C1 segment of cervical spinal cord (tissue), 14 donors: ENCODE measurements at places on chromosomes 6 and 20.
A peak's percentile ranks its signal among the peaks of the same experiment; 100 is the strongest.

DNA sequence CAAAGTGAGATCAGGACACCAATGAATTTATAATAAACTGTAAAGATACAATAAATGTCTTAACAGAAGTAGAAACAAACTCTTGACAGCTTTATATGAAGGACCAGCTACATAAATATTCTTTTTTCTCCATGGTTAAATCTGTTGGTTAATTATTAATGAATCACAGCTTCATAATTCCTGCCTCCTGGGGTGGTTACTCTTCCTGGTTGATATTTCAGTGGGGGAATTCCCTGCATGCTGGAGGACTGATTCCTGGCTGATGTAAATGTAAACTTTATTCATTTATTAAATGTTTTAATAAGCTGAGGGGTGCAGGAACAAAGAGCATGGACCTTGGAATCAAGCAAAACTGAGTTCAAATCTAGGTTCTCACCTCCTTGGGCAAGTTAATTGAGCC is 16.2 kb upstream of the RCAN2 start:
- DNase-seq = no peak

DNA sequence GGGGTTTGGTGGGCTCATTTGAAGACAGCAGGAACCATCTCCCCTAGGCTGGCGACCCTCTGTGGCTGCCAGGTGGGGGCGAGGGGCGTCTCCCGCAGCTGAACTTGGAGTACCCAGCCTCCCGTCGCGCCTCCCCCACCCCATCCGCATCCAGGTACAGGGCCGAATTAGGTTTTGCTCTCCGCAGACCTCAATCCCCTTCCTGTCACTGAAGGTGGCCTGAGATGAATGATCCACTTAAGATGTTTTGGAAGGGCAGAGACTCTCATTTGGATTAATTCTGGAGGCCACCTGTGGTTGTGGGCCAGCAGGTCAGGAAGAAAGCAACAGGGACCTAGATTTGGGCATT is 493 bp downstream of the CD83 start:
- DNase-seq = no peak

DNA sequence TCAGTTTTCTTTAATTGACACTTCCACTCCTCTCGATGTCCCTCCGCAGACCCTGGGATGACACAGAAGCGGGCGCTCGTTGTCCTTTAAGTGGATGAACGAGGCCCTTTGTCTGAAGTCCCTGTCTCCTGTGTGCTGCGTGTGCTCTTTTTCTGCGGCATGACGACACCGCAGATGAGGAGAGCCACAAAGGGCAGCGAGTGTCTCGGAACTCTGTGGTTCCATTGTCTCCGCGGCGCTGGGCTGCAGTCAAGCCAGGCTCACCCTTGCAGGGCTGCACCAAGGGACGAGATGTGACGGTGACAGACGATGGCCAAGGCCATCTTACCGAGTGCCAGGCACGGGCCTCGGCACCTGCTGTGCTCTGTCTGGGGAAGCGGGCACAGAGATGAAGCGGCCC is 10.6 kb downstream of the PRR18 start:
- no peak for DNase-seq

GRCh38 chr20:57507477-57507876 is 17.5 kb downstream of the CTCFL start:
- peak; percentile 33 for DNase-seq

DNA sequence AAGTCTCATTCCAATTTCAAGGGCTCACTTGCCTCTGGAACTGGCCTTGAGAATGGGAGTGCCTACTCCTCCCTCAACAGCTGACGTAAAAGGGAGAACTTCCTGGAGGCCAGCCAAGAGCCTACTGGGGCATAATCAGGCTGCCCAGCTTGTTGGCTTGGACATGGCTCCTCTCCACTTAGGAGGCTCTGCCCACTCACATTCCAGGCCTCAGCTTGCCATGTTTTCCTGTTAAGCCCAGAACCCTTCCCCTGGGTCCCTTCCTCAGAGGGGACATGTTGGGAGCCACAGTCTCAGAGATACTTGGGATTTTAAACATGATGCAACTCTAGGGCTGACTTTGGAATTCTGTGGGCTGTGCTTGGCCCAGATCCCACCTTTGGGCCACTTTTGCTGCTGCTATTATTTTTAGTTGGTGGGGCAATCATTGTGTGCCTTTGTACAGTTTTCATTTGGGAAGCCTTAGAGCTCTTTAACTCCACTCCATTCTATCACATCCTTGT is 31.5 kb upstream of the ADTRP start:
- peak; percentile 8 for DNase-seq
